ENCODE measurements at places on chromosomes 5 and 9.

DNA sequence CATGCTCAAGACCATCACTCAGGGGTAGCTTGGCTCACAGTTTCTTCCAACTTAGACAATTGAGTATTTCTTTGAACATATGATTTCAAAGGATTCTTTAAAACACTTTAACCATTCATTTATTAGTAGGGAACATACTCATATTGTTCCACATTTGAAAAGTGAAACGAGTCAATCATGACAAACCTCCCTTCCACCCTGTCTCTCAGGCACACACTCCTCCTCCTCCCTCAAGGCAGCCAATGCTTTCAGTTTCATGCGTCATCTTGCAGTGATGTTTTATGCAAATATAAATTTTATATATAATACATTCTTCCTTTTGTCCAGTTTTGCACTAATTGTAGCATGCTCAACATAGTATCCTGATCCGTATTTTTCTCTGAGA, 126.0 kb upstream of the BOD1 start:
- DNase-seq, result no peak

DNA sequence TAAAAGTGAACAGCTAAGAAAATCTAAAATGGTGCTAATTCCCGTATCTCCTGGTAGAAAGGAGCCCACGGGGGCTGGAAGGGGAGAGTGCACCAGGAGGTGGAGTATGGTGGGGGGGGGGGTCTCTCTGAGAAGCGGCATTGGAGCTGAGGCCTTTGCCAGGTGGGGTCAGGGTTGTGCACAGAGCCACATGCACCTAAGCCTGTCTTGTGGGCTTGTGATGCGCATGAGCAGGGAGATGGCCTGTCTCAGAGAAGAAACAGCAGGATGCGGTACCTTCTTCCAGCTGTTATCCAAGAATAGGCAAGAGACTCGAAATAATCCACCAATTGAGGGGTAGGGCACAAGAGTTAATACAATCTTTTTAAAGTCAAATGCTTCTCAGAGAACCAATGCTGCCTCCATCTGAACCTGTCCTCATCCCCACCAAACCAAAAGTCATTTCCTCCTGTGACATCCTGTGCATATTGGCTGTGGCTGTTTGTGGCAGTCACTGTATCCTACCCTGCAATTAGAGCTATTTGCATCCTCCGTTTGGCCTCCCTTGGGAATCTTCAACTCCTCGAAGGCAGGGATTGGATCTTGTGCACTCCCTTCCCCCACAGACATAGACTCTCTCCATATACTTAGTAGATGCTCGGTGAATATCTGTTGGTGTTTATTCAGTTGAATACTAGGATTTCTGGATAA, 45.4 kb downstream of the FGF1 start:
- DNase-seq, result no peak

GRCh38 chr5:171623551-171624097, 162.0 kb upstream of the SMIM23 start:
- DNase-seq, result no peak

- no peak for DNase-seq
Measured at GRCh38 chr5:103571730-103572129, 9.1 kb upstream of the NUDT12 start.

DNA sequence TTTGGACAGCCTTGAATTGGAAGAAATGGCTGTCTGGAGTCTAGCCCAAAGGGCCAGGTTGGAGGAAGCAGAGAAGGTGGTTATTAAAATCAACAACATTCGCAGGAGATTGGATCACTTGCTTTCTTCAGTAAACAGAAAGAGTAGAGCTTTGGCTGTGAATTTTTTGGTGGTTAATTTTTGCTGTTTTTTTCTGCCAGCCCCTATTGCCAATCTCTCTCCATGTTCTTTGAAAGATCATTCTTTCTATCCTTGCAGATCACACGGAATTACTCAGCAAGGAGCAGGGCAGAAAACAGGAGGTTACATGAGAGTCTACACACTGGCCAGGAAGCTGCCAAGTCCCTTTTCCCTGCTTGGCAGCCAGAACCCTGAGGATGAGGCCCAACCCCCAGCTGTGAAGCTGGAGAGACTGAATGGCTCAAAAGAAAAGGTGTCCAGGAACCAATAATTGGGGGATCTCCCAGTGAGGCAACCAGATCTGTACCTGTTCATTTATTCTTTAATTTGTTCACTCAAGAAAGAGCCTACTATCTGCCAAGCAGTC, 13.0 kb downstream of the GLRX start:
- DNase-seq, result no peak

DNA sequence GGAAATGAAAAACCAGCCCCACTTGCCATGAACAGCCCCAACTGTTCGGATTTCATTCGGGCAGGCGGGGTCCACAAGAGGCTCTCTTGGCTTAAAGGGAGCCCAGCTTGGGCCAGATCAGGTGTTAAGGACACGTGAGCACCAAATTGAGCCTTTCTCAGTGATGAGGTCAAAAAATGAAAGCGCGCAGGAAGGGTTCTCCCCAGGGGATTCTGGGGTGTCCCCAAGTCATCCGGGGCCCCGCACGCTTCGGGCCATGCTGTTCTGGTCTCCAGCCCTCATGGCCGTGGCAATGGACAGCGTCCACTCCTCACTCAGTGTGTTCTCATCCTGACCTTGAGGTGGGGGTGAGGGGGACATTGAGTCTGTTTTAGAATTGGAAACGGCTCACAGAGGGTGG, 10.9 kb downstream of the AK1 start:
- DNase-seq, result no peak

- DNase-seq, result no peak
Measured at GRCh38 chr5:66987126-66987525, 209.5 kb downstream of the CD180 start.

DNA sequence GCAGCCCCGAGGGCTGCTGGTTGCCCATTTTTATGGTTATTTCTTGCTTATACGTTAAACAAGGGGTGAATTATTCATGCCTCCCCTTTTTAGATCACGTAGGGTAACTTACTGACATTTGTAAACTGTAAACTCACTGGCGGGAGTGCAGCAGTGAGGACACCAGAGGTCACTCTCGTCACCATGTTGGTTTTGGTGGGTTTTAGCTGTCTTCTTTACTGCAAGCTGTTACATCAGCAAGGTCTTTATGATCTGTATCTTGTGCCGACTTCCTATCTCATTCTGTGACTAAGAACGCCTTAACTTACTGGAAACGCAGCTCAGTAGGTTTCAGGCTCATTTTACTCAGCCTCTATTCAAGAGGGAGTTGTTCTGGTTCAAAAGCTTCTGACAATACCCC, 155.0 kb upstream of the PRDM9 start:
- DNase-seq, result no peak

DNA sequence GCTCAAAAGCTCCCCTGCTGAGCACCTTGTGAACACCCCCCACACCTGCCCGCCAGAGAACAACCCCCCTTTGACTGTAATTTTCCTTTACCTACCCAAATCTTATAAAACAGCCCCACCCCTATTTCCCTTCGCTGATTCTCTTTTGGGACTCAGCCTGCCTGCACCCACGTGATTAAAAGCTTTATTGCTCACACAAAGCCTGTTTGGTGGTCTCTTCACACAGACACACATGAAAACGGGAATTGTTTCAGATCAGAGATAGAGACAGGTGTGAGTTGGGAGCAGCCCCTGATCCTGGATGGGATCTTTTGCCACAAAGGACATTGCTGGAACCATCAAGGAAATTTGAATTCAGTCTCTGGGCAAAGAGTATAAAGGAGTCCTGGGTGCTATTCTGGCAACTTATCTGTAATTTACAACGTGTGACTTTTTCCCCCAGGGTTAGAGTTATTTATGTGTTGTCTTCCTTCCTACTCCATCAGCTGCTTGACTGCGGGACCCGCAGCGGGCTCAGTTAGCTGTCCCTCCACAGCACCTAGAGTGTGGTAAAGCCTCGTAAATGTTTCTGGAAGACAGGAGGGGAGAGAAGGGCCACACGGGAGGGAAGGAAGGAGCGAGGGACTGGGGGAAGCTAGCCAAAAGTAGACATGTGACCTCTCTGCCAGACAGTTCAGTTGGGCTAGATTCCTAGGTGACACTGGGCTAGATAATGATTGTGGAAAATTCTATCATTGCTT, 437.0 kb downstream of the ZNF608 start:
- peak; percentile 27 for DNase-seq

GRCh38 chr5:127766676-127767335, 63.6 kb downstream of the CCDC192 start:
- no peak for DNase-seq

DNA sequence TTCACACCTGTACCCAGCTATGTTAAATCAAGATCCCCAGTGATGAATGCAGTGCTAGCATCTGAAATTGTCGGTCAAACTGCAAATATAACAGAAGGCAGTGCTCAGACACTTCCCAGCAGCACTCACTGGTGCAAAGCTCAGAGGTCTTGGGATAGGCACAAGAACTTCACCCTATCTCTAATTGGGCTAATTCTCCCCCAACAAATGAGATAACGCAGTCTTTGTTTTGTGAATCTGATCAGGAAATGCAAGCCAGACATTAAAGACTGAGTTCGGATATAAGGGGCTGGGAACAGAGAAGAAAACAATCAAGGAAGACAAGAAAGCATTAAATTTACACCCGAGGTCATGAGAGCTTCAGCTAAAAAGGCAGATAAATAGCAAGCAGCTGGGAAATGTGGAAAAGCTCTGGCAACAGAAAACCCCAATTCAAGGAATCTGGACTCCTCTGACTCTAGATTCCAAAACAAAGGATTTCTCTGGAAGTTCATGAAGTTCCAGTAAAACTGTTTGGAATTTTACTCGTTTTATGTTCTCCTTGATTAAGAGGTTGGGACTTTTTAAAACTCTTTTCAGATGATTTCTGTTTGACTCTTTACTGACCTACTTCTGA, 65.1 kb downstream of the GNA14 start:
- no peak for DNase-seq

GRCh38 chr9:96008502-96009222, 133.2 kb downstream of the ERCC6L2 start:
- DNase-seq, result no peak

GRCh38 chr9:101030086-101030391, 1.5 kb downstream of the PLPPR1 start:
- no peak for DNase-seq
